ENCODE measurements at places on chromosomes 16 and 17. TPM values are rescaled to one million over a fixed set of nuclear protein-coding genes. Genes with fewer than 3 reads are reported as not detected.

OTOP2 gene
- total RNA-seq, result not detected

- H3K27ac ChIP-seq, result no peak overlapping the region
- no peaks in the 10 kb centered on the region for H3K36me3 ChIP-seq
- DNase-seq, result no peak
- H3K27me3 ChIP-seq, result no peaks in the 10 kb centered on the region
- H3K4me3 ChIP-seq, result no peak overlapping the region
- no peaks in the 10 kb centered on the region for H3K4me1 ChIP-seq
Observed at GRCh38 chr17:2825253-2825970, 29.2 kb downstream of the RAP1GAP2 start.

- H3K27ac ChIP-seq, result no peak overlapping the region
- no peak for DNase-seq
- no peaks in the 10 kb centered on the region for H3K27me3 ChIP-seq
- no peaks in the 10 kb centered on the region for H3K4me1 ChIP-seq
- peaks cover 4% of the 10 kb centered on the region for H3K36me3 ChIP-seq
Observed at GRCh38 chr16:71675380-71675779, 49.1 kb downstream of the PHLPP2 start.

DNA sequence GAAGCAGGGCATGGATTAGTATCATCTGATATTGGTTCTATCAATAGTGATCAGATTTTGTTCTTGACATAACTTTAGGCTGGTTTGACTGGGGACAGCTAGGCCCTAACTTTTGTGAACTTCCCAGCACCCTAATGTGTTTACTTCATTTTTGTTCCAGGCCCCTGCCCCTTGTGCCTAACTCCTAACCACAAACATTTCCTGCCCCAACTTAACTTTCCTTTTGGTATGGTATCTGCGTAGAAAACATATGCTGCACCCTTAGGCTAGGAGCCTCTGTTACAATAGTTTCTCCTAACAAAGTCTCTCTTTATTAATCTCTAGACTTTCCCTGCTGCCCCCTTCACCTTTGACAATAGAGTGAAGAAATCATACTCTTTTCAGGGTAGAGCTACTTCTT lies 2.5 kb downstream of the ADPRM start:
- H3K4me1 ChIP-seq, result peaks cover 3% of the 10 kb centered on the region
- no peak for DNase-seq
- no peaks in the 10 kb centered on the region for H3K27me3 ChIP-seq
- H3K36me3 ChIP-seq, result no peaks in the 10 kb centered on the region

DNA sequence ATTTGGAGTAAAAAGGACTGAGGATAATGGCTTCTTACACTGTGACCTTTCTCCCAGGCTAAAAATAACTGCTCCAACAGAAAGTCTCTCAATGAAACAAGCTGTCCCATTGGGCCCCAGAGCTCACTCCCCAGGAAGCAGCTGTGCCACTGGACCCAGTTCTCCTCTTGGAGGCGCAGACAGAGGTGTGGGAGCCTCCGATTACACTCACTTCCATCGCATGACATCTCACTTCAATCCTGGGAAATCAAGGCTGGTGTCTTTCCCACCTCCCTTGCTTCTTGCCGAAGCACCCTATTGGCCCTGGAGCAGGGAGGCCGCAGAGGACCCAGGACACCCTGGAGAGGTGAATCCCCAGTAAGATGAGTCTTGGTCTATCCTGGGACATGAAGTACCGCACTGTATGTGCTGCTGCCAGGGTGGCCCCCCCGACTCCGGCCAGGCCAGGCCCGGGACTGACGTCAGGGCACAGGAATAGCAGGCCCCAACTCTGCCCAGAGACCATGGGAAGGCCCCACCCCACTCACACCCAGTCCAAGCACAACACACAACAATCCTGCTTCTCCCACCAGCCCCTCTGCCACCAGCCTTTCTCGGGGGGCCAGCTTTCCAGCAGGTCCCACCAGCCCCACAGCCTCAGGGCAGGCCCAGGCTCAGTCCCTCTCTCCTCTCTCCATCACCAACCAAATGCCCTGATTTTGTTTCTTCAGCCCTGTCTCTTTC lies 29.5 kb downstream of the SRL start:
- no peaks in the 10 kb centered on the region for H3K27me3 ChIP-seq
- H3K27ac ChIP-seq, result peak overlapping the region; percentile 48
- H3K4me3 ChIP-seq, result no peak overlapping the region

- H3K27ac ChIP-seq, result peak overlapping the region; percentile 99
- DNase-seq, result peak; percentile 41
- peaks cover 7% of the 10 kb centered on the region for H3K4me1 ChIP-seq
- H3K27me3 ChIP-seq, result no peaks in the 10 kb centered on the region
- peak overlapping the region; percentile 95 for H3K4me3 ChIP-seq
Observed at GRCh38 chr17:32349503-32349853, 479 bp upstream of the ZNF207 start.

ARHGAP23 gene
- 204 TPM for total RNA-seq

- H3K27ac ChIP-seq, result no peak overlapping the region
- no peaks in the 10 kb centered on the region for H3K36me3 ChIP-seq
- H3K4me1 ChIP-seq, result no peaks in the 10 kb centered on the region
- no peak for DNase-seq
- H3K4me3 ChIP-seq, result peak overlapping the region; percentile 44
- H3K27me3 ChIP-seq, result no peaks in the 10 kb centered on the region
Observed at GRCh38 chr16:4114257-4115208, 1.7 kb downstream of the ADCY9 start.

- H3K4me1 ChIP-seq, result no peaks in the 10 kb centered on the region
- no peaks in the 10 kb centered on the region for H3K36me3 ChIP-seq
- no peak overlapping the region for H3K4me3 ChIP-seq
- H3K27ac ChIP-seq, result no peak overlapping the region
- no peaks in the 10 kb centered on the region for H3K27me3 ChIP-seq
- no peak for DNase-seq
Observed at GRCh38 chr16:7714775-7715174, 382.1 kb downstream of the RBFOX1 start.

- no peak overlapping the region for H3K4me3 ChIP-seq
- DNase-seq, result no peak
- no peaks in the 10 kb centered on the region for H3K27me3 ChIP-seq
- no peaks in the 10 kb centered on the region for H3K36me3 ChIP-seq
- H3K4me1 ChIP-seq, result peaks cover 3% of the 10 kb centered on the region
Observed at GRCh38 chr17:75995385-75995925, 5.2 kb upstream of the CDK3 start.

- no peaks in the 10 kb centered on the region for H3K36me3 ChIP-seq
- no peaks in the 10 kb centered on the region for H3K4me1 ChIP-seq
- H3K4me3 ChIP-seq, result no peak overlapping the region
- peak; percentile 61 for DNase-seq
- no peaks in the 10 kb centered on the region for H3K27me3 ChIP-seq
Observed at GRCh38 chr17:6666077-6666521, 14.5 kb downstream of the C17orf100 start.

- no peaks in the 10 kb centered on the region for H3K4me1 ChIP-seq
- no peak overlapping the region for H3K4me3 ChIP-seq
- H3K27me3 ChIP-seq, result no peaks in the 10 kb centered on the region
- H3K36me3 ChIP-seq, result no peaks in the 10 kb centered on the region
- no peak for DNase-seq
Observed at GRCh38 chr16:47774661-47775060, 313.5 kb downstream of the PHKB start.

CLEC18B gene
- total RNA-seq, result 8.2 TPM

- H3K27me3 ChIP-seq, result no peaks in the 10 kb centered on the region
- no peak overlapping the region for H3K4me3 ChIP-seq
- no peak for DNase-seq
- no peaks in the 10 kb centered on the region for H3K36me3 ChIP-seq
Observed at GRCh38 chr16:79137426-79137939, 463.1 kb downstream of the MAF start.

DNA sequence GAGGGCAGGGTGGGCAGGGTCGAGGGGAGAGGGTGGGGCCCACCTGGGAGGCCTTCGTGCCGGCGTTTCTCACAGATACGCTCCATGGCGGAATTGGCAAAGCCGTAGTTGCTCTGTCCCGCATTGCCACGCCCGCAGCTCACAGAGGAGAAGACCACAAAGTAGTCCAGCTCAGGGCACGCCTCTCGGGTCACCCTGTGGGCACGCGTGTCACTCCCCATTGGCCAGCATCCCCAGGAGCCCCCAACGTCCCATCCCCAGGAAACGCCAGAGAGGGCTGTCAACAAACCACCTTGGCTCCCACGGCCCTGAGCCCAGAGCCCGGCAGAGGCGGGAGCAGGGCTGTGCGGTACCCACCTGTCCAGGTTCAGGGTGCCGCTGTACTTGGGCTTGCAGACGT lies 16.1 kb downstream of the FASN start:
- no peak overlapping the region for H3K4me3 ChIP-seq
- no peak for DNase-seq
- H3K4me1 ChIP-seq, result no peaks in the 10 kb centered on the region
- H3K36me3 ChIP-seq, result peaks cover 66% of the 10 kb centered on the region
- no peak overlapping the region for H3K27ac ChIP-seq

- no peak overlapping the region for H3K4me3 ChIP-seq
- no peaks in the 10 kb centered on the region for H3K27me3 ChIP-seq
- H3K36me3 ChIP-seq, result no peaks in the 10 kb centered on the region
- H3K4me1 ChIP-seq, result no peaks in the 10 kb centered on the region
- H3K27ac ChIP-seq, result no peak overlapping the region
- DNase-seq, result no peak
Observed at GRCh38 chr17:74020522-74020921, 183.0 kb upstream of the RPL38 start.

GDPD1 gene
- 3.8 TPM for total RNA-seq

ATPAF2 gene
- total RNA-seq, result 30.5 TPM

Measured in prostate gland (tissue), 2 donors.